ENCODE measurements at places on chromosomes 6 and 20.

DNA sequence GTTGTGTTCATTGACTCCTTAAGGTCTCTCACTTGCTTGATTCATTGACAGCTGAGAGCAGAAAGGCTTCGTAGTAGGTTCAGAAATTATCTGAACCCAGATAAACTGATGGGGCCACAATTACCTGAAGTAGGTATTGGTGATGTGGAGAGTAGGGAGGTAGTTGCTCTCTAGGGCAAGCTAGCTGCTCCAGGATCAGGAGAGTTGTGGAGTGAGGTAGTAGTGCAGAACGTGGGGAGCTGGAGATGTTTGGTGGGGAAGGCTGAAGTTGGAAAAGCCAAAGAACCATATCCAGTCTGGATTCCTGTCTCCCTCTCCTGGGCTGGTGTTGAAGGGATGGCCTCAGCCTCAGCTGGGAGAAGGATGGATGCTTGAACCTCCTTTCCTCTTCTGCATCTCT, 15.9 kb downstream of the TJAP1 start:
- DNase-seq, result no peak

DNA sequence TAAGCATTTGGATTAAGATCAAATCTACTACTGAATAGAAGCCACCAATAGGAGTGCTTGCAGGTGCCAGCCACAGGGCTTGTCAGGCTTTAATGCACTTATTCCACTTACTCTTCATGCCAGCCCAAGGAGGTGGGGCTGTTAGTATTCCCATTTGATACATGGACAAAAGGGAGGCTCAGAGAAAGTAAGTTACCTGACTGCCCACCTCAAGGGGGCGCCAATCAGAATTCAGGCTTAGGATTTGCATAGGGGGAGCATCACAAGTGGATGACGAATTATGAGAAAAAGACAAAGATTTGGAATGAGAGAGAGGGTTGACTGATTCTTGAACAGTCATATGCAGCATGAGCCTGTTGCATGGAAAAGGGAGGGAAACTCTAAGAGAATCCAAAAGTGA, 188.4 kb upstream of the TSHZ2 start:
- DNase-seq, result no peak

DNA sequence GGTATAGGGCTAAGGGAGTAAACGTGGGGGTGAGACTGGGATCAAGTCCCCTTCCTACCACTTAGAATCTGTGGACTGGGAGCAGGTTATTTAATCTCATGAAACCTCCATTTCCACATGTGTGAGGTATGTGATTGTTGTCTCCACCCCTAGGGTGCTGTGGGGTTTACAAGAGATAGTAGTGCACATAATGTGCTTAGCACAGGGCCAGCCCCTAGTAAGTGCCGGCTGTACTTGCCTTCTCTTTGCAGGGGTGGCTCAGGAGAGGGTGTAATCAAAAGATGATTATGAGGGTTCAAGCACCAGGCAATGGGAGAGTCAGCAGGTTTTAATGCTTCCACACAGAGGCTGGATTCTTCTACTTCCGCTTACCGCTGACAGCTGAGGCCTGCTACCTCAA, 6.9 kb downstream of the NT5E start:
- no peak for DNase-seq

DNA sequence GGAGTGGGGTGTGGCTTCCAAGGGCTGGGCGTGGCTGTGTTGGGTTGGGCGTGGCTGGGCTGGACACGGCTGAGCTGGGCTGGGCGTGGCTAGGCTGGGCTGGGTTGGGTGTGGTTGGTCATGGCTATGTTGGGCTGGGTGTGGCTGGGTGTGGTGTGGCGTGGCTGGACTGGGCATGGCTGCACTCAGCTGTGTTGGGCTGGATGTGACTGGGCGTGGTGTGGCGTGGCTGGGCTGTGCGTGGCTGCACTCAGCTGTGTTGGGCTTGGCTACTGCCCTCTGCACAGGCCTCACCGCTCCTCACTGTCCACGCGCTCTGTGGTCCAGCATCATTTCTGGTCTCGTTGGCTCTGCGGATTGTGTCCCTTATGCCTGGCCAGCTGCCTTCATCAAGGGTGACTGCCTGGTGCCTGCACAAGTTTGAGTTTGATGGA, 43.5 kb upstream of the SLCO4A1 start:
- no peak for DNase-seq

DNA sequence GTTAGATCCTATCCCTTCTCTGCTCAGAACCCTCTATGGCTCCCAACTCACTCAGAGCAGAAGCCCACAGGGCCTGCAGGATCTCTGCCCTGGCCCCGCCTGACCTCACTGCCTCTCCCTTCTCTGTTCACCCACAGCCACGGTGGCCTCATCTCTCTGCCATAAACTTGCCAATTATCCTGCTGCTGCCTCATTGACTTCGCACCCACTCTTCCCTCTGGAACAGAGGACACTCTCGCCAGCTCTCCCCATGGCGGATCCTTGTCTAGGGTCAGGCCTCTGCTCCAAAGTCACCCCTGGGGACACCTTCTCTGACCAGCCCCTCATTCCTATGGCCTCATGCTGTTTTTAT, 86.4 kb downstream of the CEBPB start:
- DNase-seq, result no peak

DNA sequence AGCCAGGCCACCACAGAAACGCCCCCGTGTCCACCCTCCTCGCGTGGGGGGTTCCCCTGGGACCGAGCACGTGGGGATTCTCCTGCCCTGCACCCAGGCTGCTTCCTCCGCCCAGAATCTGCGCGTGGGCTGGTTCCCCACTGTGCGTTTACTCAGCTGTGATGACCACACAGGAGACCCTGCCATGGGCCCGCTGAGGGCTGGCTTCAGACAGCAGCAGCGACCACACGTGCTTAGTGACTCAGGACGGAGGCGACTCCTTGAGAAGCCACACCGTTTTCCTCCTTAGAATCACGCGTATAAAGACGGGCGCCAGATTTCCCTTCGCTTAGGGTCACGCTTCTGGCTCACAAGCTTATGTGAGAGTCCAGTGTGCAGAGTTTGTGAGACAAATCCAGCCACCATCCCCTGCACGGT, 63.9 kb upstream of the PDE10A start:
- DNase-seq, result no peak
